ENCODE measurements at places on chromosomes 12 and 14. TPM values are rescaled to one million over a fixed set of nuclear protein-coding genes. Genes with fewer than 3 reads are reported as not detected.

GYS2 gene
- polyA plus RNA-seq, result not detected

DNA sequence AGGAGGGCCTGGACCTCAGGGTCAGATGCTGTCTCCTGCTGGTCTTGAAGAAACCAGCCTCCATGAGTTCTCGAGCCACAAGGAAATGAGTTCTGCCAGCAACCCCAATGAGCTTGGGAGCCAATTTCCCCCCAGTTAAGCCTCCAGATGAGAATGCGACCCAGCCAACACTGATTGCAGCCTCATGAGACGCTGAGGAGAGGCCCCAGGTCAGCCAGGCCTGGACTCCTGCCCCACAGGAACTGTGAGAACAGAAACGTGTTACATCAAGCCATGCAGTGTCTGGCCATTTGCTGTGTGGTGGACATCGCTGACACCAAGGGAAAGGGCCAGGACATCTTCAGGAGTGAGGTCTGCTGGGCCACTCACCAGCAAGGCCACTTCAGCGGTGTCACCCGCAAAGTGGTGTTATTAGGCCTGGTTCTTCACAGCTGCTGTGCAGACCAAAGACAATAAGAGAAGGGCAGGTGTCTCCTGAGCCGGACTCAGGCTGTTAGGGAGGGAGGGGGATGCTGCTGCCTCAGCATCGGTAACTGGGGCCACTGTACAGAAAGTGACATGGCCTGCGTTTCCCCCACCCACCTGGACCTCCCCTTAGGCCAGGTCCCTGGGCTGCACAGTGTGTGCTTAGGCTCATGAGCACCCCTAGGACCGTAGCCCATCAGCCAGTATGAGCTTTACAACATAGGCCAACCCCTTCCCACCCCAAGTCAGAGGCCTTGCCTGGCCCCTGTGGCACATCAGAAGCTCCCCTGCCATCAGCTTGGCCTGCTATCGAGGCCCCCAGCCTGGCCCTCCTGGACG is 272.4 kb upstream of the RTL1 start:
- DNase-seq, result no peak

GRCh38 chr14:47302121-47302520 is 373.3 kb downstream of the MDGA2 start:
- no peak for DNase-seq

DNA sequence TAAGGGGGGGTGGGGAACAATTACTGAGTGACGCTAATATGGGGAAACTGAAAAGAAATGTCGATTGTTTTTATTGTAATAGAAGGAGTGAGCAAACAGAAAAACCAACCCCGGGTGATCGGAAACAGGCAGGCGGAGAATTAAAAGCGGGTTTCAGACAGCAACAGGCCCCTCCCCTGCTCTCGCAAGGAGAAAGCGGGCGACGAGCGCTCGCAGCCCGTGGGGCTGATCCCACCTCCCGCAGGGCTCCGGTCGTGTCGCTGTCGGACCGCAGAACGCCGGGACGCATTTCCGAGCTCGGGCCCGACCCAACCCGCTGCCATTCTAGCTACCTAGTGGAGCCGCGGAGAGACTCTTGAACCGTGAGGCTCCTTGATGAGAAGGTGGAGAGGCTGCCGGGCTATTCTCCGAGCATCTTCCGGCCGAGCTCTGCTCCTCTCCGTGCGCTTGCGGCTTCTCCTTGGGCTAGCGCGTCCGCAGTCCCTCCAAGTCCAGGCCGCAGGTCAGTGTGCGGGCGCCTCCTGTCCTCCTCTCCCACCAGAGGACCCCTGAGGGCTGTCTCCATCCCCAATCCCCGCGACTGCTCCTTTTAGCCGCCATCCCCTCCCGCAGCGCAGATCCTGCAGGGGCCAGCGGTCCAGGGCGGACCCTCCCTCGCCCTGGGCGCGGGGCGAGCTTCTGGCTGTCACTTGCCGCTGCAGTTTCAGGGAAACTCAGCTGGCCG is 4.1 kb upstream of the PAX9 start:
- no peak for DNase-seq

DNA sequence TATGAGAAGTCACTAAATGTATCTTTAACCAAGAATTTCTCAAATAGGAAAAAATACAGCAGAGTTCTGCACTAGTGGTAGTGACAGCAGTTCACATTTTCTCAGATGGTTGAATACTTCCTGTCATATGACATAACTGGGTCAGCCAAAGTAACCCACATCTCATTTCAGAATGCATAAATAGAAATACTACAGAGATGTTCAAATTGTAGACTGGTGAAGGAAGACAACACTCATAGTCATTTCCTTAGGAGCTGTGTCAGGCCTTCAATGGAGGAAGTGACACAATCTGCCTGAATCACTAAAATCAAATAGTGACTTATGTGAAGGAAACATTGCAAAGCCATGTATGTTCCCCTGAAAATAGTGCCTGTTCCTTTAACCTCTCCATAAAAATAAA is 32.4 kb downstream of the FERMT2 start:
- no peak for DNase-seq

GRCh38 chr14:23572524-23572828 is 4.9 kb upstream of the AP1G2 start:
- DNase-seq, result no peak
